ENCODE measurements at places on chromosomes 7 and 10.

- no peak for DNase-seq
These were observed 24.0 kb upstream of the PCGF5 start for GRCh38 chr10:91196268-91197048.

DNA sequence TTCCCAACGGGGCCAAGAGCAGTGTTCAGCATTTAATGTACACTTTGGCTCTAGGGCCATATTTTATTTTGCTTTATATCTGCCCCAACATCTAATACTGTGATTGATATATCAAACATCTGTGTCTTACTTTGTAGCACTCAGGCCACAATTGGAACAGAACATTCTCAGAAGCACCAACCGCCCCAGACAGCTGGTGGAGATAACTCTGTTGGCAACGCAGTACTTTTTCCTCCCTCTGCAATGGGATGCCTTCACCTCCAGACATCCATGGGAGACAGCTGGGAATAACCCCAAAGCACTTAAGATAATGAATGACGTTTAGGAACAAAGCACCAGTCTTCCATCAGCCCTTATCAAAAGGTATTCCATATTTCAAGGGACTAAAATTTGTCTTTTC is 57.4 kb downstream of the PIP4K2A start:
- no peak for DNase-seq

- DNase-seq: no peak
These were observed 69.1 kb upstream of the COMTD1 start for GRCh38 chr10:75304741-75305390.

DNA sequence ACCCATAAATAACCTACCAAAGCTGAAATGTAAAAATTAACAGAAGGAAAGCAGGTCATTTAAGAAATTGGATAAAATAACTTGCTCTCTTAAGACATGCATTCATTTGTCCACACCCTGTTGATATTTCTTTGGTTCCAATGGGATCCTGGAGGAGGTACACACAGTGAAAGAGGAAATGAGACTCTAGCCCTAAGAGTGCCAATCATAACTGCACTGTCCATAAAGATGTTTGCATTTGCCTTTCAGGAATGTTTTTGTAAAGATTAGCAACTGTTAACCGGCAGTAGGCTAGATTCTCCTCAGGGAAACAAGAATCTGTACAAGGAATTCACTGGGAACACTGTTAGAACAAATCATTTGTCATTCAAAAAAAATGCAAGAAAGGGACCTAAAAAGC is 61.0 kb downstream of the MEOX2 start:
- no peak for DNase-seq

DNA sequence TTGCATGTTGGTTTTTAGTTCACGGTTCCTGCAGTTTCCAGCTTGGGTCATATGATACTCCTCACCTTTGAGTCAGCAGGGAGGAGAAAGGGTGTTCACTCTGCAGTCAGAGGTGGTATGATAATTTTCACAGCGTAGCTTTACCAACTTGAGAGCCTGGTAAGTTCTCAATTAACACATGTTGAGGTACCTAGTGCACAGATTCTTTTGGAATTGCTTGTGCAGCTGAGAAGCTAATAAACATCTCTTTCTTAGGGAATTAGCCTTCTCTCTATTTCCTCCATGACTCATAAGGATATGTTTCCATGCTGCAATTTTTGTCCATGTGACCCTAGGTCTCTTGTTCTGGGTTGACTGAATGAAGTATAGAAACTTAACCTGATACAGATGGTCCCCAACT is 166.6 kb downstream of the KIF20B start:
- DNase-seq: no peak

GRCh38 chr7:92841192-92841591 is 4.8 kb upstream of the CDK6 start:
- no peak for DNase-seq

DNA sequence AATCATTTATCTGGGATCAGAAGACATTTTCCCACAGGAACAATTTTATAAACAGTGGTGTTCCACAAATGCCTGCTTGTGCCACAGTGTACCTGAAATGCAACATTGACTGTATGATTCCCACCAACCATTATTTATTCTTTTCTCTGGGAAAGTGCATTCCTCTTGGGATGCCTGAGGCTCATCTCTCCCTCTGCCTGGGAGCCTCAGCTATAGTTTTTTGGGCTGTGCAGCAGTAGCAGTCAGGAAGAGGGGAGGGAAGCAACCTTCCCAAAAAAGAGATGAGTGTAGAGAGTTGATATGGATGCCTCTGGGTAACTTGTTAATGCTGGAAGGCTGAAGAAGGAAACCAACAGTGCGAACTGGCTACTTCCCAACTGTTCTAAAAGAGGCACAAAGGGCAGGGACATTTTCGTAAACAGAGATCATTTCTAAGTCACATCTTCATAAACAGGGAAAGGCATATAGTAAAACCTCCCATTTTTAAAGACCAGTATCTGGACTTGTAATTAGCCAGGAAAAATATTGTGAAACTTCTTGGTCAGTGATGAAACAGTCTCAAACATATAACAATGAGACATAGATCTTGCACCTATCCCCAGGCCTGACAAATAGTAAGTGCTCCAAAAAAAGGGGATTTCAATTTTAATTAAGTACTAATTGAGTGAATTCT is 1.4 kb upstream of the CALD1 start:
- DNase-seq: no peak

- DNase-seq: no peak
These were observed 37.7 kb downstream of the RBAK start for GRCh38 chr7:5083311-5083711.
